ENCODE measurements at places on chromosomes 2 and 18. TPM values are rescaled to one million over a fixed set of nuclear protein-coding genes. Genes with fewer than 3 reads are reported as not detected.

DNA sequence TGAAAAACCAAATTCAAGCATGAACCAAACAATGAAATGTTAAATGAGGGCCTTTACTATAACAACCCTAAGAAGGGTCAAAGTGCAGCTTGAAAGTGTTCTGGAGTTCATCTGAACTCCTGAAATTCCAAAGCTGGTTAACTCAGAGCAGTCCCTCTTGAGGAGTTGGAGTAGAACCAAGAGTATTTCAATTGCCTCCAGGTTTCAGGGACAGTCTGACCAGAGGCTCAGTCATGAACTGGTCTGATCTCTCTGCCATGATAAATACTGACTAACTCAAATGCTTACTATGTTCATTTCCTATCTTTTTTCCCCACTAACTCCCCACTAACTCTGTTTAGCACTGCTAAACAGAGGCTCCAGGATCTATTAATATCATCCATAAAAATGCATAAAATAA is 2.7 kb downstream of the STARD7 start:
- peak; percentile 62 for DNase-seq

DNA sequence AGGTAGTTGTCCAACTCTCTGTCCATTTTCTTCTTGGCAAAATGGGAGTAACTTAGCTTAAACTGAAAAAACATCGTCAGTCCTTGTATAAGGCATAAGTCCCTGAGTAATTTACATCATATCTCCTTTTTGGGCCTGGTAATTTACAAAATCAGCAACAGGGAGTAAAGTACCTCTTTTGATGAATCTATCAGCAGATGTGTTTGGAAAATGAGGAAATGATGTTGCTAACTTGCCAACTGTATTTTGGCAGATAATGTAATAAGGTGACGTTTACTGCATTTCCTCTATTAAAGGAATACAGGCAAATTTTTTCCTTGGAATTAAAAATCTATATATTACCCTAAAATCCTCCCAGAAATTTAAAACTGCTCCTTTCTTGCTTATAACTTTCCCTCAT is 29.2 kb downstream of the ANKRD44 start:
- no peak for DNase-seq

- no peak for DNase-seq
These were observed 244.8 kb downstream of the TWIST2 start for GRCh38 chr2:239092571-239093294.

SRD5A2 gene
- total RNA-seq: not detected

GRCh38 chr18:47264308-47264700 is 12.8 kb upstream of the SKOR2 start:
- DNase-seq: no peak

GRCh38 chr2:128626760-128627511 is 308.3 kb upstream of the HS6ST1 start:
- no peak for DNase-seq

DNA sequence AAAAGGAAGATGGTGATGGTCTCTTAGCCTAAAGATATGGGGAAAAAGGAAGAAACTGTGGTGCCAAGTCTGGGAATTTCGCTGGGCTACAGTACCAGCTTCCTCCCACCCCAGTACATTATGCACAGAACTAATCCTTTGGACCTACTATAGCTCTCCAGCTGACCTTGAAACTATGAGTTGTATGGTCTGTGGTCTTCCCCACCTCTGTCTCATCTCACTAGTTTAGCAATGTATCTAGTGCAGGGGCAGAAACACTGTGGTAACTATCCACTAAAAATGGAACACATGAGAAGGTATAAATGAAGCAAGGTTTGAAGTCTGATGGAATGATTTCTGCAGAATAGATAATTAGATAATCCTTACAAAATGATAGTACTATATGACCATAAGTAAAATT is 190.4 kb upstream of the CCDC150 start:
- DNase-seq: no peak

DNA sequence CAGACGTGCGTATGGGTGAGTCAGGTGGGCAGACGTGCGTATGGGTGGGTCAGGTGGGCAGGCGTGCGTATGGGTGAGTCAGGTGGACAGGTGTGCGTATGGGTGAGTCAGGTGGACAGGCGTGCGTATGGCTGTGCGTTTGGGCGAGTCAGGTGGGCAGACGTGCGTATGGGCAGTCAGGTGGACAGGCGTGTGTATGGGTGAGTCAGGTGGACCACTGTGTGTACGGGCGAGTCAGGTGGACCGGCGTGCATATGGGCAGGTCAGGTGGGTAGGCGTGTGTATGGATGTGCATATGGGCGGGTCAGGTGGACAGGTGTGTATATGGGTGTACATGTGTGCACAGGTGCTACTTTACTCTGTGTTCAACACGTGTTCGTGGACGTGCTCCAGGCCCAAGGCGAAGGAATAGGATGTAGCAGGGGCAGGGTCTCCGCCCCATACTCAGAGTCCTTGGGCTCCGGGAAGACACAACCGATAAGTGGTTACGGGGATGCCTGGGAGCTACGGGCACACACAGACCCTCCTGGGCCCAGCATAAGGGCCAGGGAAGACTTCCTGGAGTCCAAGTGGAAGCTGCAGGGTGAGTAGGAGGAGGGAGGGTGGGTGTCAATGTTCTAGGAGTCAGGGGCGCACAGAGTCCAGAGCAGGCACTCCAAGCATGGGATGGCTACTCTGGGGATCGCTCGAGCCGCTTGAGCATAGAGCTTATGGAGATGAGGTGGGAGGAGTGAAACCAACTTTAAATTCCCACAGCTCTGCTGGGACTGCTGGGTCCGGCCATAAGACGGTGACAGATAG is 27.1 kb upstream of the KLF11 start:
- DNase-seq: no peak

DNA sequence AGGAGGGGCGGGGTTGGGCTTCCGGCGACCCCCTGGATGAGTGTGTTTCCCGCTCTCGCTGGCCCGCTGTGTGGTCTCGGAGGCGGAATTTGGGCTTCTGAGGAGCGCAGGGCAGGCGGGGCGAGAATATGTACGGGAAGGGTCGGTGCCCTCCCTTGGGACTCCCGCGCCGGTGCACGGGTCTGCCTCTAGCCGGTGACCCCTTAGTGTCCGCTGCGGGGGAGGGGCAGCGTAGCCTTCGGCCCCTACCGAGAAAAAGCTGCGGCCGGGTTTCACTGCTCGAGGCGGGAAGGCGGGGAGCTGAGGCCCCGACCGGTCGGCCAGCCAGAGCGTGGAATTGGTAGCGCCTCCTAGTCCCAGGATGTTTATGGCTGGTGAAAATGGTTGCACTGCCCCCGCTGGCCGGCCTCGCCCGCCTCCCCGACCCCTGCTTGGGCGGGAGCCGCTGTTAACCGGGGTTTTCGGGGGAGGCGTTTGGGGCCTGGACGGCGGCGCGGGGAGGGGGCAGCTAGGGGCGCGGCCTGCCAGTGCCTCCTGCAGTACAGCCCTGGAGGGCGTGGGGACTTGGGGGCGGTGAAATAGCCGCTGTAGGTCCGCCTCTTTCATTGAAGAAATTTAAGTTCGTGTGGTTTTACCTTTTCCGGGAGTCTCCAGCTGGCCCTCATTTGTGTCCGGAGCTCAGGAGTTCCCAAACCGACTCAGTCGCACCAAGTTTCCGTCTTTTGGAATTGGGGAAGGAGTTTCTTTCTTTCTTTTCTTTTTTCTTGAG is at the start of gene UGP2:
UGP2 (plus strand) TSS at position 643 of the 769 bp plus-strand sequence. CDS start 290 bp downstream, outside the sequence.
- DNase-seq: peak; percentile 94

- DNase-seq: no peak
These were observed 33.5 kb downstream of the IMPA2 start for GRCh38 chr18:12014521-12015415.

- no peak for DNase-seq
These were observed 69.9 kb downstream of the MRO start for GRCh38 chr18:50749945-50750344.

PLGLB1 gene
- total RNA-seq: 0.85 TPM

NRP2 gene
- 58.8 TPM for total RNA-seq

GRCh38 chr2:39124746-39125057 is 3.9 kb upstream of the SOS1 start:
- no peak for DNase-seq

Measured in mammary epithelial cell (primary cell).